ENCODE measurements at places on chromosomes 11 and 22. TPM values are rescaled to one million over a fixed set of nuclear protein-coding genes. Genes with fewer than 3 reads are reported as not detected.
A peak's percentile ranks its signal among the peaks of the same experiment; 100 is the strongest.

TYR gene
- total RNA-seq, result not detected

- no peak overlapping the region for H3K4me3 ChIP-seq
- no peaks in the 10 kb centered on the region for H3K27me3 ChIP-seq
- no peak overlapping the region for H3K27ac ChIP-seq
- H3K36me3 ChIP-seq, result no peaks in the 10 kb centered on the region
- H3K4me1 ChIP-seq, result peaks cover 21% of the 10 kb centered on the region
- DNase-seq, result no peak
Measured at GRCh38 chr11:35011944-35012343, 95.5 kb downstream of the PDHX start.

DNA sequence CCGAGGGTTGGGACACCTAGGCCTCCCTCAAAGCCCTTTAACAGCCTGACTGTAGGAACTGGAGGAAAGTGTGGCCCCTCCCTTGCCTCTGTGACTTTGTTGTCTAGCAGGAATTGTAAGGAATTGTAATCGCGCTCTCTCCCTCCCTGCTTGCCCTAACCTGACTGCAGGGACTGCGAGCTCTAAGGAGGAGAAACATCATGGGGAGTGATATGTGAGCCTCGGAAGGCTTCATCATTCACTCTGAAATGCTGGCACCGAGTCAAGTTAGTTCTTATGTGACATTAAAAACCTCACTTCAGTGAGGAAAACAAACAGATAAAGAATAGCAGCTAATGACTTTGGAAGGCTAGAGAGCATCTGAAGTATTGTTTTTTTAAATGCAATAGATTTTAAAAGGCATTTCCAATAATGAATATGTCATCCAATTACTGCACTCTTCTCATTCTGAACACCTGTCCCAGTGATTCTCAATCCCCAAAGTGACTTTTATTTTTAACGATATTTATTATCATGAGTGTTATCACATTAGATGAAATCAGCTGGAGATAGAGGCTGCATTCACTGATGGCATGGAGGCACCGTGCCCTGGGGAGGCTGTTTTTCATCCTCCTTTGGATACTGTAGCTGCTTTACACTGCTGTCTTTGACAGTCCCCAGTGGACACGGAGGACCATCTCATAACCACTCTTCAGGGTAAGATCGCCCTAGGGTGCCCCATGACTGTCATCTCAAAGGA lies 58.5 kb upstream of the NTM start:
- H3K27ac ChIP-seq, result no peak overlapping the region
- no peaks in the 10 kb centered on the region for H3K4me1 ChIP-seq
- no peak overlapping the region for H3K4me3 ChIP-seq
- DNase-seq, result no peak
- H3K36me3 ChIP-seq, result no peaks in the 10 kb centered on the region

CENPM gene
- 6.1 TPM for total RNA-seq

DNA sequence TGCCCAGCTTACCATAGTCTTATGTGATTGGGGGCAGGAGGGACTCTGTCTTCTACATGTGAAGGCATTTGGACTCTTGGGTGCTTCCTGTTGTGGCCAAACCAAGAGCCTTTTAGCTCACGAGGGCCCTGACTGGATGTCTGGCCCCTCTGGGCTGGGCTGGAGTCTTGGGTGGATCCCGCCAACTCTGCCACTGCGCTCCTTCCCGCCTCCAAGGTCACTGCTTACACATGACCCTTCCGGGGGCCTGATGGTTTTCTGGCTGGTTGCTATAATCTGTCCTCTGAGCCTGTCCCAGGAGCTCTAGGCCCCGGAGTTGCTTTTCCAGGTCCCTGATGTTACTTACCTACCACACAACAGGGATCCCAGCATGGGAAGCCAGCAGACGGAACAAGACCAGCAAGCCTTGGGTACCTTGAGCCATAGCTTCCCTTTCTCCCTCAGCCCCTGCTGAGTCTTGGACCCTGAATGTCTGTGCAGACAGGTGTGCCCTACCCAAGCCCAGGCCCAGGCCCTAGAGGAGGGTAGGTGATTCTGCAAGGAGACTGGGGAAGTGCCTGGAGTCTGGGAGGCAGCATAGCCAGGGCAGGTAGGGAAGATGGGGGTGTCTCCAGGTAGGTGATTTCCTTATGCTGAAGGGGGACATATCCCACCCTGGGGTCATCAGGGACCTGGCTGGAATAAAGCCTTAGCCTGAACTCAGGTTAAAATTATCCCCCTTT lies 100.3 kb downstream of the TSPAN18 start:
- H3K4me1 ChIP-seq, result no peaks in the 10 kb centered on the region
- H3K4me3 ChIP-seq, result no peak overlapping the region
- no peak overlapping the region for H3K27ac ChIP-seq
- no peaks in the 10 kb centered on the region for H3K36me3 ChIP-seq

GGTLC2 gene
- total RNA-seq, result not detected

DNA sequence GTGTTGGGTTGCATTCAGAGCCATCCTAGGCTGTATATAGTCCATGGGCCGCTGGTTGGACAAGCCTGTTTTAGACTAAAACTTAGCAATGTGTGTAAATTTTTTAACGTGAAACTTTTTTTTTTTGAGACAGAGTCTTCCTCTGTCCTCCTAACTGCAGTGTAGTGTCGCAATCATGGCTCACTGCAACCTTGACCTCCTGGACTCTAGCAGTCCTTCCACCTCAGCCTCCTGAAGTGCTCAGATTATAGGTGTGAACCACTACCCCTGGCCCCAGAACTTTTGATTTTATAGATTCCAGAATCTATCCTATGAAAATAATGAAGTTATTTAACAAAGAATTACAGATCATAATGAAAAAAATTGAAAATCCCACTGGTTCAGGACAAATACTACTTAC lies 29.9 kb upstream of the PANX2 start:
- no peaks in the 10 kb centered on the region for H3K4me1 ChIP-seq
- H3K4me3 ChIP-seq, result no peak overlapping the region
- DNase-seq, result no peak
- no peak overlapping the region for H3K27ac ChIP-seq

DNA sequence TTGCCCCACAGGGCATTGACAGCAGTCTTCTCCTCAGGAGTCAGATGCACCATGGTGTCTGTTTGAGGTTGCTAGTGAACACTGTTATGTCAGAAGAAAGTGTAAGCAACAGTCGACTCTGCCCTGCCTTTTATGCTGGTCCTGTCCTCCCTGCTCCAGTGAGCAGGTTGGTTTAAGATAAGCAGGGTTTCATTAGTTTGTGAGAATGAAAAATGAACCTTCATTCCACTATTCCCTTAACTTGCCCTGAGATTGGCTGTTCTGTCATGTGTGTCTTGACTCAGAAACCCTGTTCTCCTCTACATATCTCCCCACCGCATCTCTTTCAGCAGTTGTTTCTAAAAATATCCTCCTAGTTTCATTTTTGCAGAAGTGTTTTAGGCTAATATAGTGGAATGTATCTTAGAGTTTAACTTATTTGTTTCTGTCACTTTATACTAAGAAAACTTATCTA lies at the start of gene HBD:
TSS of gene HBD (minus strand) at position 103 of the 454 bp plus-strand sequence. CDS start at position 53, 50 bp downstream.
- H3K27ac ChIP-seq, result no peak within 1 kb of the TSS
- H3K27me3 ChIP-seq, result no peaks in the 10 kb centered on the region
- no peaks in the 10 kb centered on the region for H3K36me3 ChIP-seq
- H3K4me3 ChIP-seq, result no peak within 1 kb of the TSS

CHRM1 gene
- total RNA-seq, result not detected

NPAS4 gene
- total RNA-seq, result not detected

DNA sequence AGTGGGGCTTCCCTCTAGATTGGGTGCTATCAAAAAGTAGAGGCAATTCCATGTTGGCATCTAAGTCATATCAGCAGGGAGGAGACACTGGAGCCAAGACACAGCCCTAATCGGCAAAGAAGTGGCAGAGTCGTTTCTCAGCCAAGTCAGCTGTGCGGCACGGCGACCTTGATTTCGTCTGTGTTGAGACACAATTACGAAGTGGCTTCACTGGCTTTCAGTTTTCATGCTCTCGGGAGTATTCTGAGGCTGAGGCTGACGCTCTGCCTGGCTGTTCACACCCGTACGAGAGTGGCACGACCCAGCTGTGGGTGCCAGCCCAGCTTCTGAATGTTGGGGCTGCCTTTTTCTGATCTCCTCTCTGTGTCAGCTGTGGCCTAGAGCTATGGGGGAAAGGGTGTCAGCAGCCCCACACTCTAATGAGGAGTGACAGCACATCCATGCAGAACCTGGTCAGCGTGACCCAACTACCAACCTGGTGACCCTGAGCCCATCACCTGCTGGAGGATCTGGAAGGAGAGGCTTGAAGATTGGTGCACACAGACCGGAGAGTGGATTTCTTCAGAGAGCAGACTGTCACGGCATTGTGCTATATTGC lies 105.7 kb upstream of the TMEM45B start:
- no peak for DNase-seq
- H3K4me3 ChIP-seq, result no peak overlapping the region
- no peaks in the 10 kb centered on the region for H3K4me1 ChIP-seq
- no peaks in the 10 kb centered on the region for H3K36me3 ChIP-seq
- no peaks in the 10 kb centered on the region for H3K27me3 ChIP-seq

TEX12 gene
- total RNA-seq, result 0.82 TPM

PARVA gene
- total RNA-seq, result not detected

GRCh38 chr22:22789233-22789921 lies 98.2 kb upstream of the IGLL5 start:
- H3K27me3 ChIP-seq, result no peaks in the 10 kb centered on the region
- no peak for DNase-seq
- no peak overlapping the region for H3K4me3 ChIP-seq

HBB gene
- not detected for total RNA-seq

GRCh38 chr11:111540114-111540936 lies at the start of gene LAYN:
TSS of gene LAYN (plus strand) at chr11:111540720. CDS start at chr11:111540844, 124 bp downstream.
- peaks cover 34% of the 10 kb centered on the region for H3K4me1 ChIP-seq
- peak within 1 kb of the TSS; percentile 20 for H3K4me3 ChIP-seq
- peaks cover 24% of the 10 kb centered on the region for H3K27me3 ChIP-seq
- no peak within 1 kb of the TSS for H3K27ac ChIP-seq
- no peaks in the 10 kb centered on the region for H3K36me3 ChIP-seq
- peak; percentile 57 for DNase-seq
